ENCODE measurements at places on chromosomes 11 and 22. TPM values are rescaled to one million over a fixed set of nuclear protein-coding genes. Genes with fewer than 3 reads are reported as not detected.

The UCP3 gene
- total RNA-seq = 0.72 TPM

The SGSM1 gene
- total RNA-seq = not detected

The NPAS4 gene
- not detected for total RNA-seq

The MN1 gene
- total RNA-seq = 7.2 TPM

The CFAP300 gene
- total RNA-seq = 5.9 TPM

The PIH1D2 gene
- total RNA-seq = 1.0 TPM

The TRIM49 gene
- not detected for total RNA-seq

The PIM3 gene
- total RNA-seq = 52.5 TPM
